ENCODE measurements at places on chromosomes 13 and 19.

DNA sequence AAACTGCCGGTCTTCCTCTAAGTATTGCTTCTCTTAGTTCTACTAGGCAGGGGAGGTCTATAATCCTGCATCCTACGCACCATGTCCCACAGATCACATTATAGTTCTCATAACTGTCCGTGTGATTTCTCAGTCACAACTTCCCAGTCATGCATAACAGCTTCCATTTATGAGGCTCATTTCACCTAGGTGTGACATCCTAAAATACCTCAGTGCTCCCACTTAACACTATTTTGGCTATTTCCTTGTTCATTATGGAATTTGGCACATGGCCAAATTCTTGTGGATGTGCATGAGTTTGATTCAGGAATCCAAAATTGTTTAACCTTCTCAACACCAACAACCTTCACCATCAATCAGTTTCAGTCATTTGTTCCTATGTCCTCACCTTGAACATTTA is 989.9 kb downstream of the OLFM4 start:
- no peak for DNase-seq

- DNase-seq = peak; percentile 15
These were observed 22.7 kb downstream of the MIPEP start for GRCh38 chr13:23866420-23867026.

GRCh38 chr19:1610579-1610978 is 5.3 kb upstream of the UQCR11 start:
- DNase-seq = no peak

GRCh38 chr19:11053817-11054195 is 35.5 kb upstream of the LDLR start:
- no peak for DNase-seq
